ENCODE measurements at places on chromosomes 6 and 20. TPM values are rescaled to one million over a fixed set of nuclear protein-coding genes. Genes with fewer than 3 reads are reported as not detected.

The CCHCR1 gene
- 20.2 TPM for total RNA-seq

The RNF144B gene
- total RNA-seq, result 13.2 TPM

The PIM1 gene
- 19.5 TPM for total RNA-seq

The VSX1 gene
- not detected for total RNA-seq

The ADTRP gene
- 1.5 TPM for total RNA-seq

The SIRPD gene
- not detected for total RNA-seq

The MAD2L1BP gene
- 39.4 TPM for total RNA-seq

The AIF1 gene
- total RNA-seq, result 0.33 TPM

The GGTLC1 gene
- not detected for total RNA-seq

The GHRH gene
- total RNA-seq, result not detected

The SLC9A8 gene
- total RNA-seq, result 9.4 TPM

The KIF16B gene
- total RNA-seq, result 6.0 TPM

The SYNDIG1 gene
- total RNA-seq, result 0.67 TPM

The C6orf52 gene
- 3.1 TPM for total RNA-seq

The SYCP2 gene
- 1.0 TPM for total RNA-seq

The PRL gene
- not detected for total RNA-seq

The KIFC1 gene
- total RNA-seq, result 8.4 TPM

Data from kidney epithelial cell (primary cell).